ENCODE measurements at places on chromosomes 16 and 17.

DNA sequence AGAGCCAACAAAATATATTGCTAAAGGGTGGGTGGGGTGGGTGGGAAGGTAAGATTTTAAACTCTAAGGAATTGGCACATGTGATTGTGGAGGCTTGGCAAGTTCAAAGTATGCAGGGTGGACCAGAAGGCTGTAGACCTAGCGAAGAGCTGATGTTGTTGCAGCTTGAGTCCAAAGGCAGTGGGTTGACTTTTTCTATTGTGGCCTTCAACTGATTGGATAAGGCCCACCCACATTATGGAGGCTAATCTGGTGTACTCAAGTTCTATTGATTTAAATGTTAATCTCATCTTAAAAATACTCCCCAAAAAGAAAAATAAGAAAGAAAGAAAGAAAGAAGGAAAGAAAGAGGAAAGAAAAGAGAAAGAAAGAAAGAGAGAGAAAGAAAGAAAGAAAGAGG is 22.4 kb downstream of the ZNF200 start:
- no peak for DNase-seq

GRCh38 chr16:80260906-80261311 is 279.9 kb upstream of the DYNLRB2 start:
- no peak for DNase-seq

DNA sequence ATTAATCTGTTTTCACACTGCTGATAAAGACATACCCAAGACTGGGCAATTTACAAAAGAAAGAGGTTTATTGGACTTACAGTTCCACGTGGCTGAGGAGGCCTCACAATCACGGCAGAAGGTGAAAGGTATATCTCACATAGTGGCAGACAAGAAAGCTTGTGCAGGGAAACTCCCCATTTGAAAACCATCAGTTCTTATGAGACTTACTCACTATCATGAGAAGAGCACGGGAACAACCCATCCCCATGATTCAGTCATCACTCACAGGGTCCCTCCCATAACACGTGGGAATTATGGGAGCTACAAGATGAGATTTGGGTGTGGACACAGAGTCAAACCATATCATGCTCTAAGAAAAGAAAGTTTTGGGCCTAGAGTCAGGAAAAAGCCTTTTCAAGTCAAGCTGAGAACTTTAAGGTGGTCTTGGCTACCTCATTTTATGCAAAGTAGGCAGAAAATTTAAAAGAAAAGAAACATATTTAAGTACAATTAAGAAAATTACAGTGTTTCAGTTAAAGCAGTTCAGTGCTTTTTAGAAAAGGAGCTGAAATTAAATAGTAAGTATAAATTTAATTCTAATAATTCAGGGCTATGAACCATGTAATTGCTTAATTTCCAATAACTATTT is 24.9 kb upstream of the CRYM start:
- DNase-seq: no peak

GRCh38 chr16:54817940-54818574 is 112.6 kb upstream of the IRX5 start:
- DNase-seq: no peak

GRCh38 chr17:13736916-13737315 is 135.2 kb upstream of the HS3ST3A1 start:
- DNase-seq: no peak

DNA sequence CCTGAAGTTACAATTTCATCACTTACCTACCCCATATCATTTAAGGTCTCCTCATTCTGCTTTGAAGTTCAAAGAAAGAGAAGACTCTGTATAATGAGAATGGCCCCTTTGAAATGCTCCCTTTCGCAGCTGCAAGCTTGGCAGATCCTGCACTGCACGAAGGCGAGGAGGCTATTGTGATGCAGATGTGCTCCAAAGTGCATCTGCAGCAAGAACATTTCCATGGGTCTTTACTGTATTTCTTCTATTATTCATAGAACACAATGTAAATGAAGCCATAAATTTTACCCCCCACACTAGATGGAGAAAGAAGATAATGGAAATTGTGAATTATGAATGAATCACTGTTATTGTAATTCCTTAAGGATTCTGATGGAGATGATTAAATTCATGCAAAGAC is 178.7 kb downstream of the CHD9NB start:
- no peak for DNase-seq

Data from activated CD4-positive, CD25-positive, alpha-beta regulatory T cell (primary cell).